ACHN (cell line): ENCODE measurements at places on chromosomes 12 and 14.

DNA sequence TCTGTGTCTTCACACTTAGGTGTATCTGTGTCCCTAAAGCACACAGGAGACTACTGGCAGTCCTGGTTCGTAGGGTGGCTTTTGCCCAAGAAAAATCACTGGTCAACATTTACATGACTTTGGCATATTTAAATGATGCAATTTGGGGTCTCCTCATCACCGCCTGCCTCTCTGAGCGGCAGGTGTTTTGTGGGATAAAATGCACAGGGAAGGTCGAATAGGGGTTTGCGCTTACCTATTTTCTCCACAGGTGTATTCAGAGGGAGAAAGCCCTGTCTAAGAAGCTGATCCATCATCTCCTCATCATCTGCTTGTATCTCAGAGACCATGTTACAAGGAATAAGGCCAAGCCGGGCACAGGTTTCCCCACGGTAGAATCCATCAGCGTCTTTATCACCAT is 74.7 kb downstream of the PIWIL1 start:
- no peak for DNase-seq

DNA sequence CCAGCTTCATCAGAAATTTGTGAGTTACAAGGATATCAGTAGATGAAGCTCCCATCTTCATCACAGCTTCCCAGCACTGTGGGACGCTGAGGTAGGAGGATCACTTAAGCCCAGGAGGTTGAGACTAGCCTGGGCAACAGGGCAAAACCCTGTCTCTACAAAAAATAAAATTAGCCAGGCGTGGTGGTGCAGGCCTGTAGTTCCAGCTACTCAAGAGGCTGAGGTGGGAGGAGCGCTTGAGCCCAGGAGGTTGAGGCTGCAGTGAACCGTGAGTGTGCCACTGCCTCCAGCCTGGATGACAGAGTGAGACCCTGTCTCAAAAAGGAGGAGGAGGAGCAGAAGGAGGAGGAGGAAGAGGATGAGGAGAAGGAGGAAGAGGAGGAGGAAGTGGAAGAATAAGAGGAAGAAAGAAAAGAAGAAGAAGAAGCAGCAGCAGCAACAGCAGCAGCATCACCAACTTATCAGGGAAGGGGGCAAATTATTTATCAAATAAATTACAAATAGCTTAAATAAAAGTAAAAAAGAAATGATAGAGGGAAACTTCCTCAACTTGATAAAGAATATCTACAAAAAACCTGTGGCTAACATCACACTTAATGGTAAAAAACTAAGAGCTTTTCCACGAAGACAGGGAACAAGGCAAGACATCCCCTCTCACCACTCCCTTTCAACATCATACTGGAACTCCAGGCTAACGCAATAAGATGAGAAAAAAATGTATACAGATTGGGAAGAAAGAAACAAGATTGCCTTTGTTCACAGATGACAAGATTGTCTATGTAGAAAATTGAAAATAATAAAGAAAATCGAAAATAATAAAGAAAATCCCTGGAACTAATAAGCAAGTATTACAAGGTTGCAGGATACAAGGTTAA is 69.6 kb downstream of the NINJ2 start:
- no peak for DNase-seq

- peak; percentile 62 for DNase-seq
Measured at GRCh38 chr12:56220611-56221231, 1.0 kb downstream of the RNF41 start.

DNA sequence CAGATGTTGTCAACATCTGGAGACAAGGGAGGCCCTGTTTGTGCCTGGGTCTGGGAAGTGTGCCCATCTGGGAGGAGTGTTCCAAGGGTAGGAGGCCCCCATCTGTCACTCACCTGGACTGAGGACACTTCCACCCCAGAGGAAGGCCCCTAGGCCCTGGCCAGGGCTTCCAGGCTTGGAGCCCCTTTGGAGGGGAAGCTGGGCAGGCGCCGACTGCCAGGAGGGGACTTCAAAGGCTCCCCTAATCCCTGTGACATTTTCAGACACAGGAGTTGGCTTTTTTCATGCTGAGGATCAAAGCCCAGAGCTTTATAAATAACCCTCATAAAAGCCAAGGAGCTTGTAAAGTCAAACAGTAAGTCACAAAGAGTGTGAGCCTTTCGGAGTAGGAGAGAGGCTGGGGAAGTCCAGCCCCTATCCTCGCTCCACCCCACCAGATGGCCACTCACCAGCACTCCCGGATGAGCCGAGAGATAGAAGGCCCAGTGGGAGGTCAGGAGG is 17.6 kb upstream of the FAM222A start:
- DNase-seq = no peak

DNA sequence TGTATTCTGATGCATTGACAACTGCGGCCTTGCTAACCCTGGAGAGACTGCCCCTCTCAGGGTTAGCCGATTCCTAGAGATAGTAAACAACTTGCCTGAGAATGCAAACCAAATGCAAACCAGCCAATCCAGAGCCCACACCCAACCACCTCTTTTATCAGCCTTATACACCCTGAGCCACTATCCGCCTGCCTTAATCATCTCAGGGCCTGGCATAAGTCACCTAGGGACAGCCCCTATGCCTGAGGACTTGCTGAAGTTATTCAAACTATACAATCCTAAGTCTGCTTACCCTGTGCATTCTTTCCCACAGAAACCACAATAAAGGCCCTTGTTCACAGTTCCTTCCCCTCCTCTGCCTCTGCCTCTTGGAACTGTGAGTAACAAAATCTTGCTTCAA is 177.2 kb downstream of the KCNA5 start:
- DNase-seq = no peak

- no peak for DNase-seq
Measured at GRCh38 chr14:92421751-92422150, 91.8 kb upstream of the RIN3 start.

- DNase-seq = no peak
Measured at GRCh38 chr14:102232348-102232625, 72.7 kb downstream of the MOK start.

DNA sequence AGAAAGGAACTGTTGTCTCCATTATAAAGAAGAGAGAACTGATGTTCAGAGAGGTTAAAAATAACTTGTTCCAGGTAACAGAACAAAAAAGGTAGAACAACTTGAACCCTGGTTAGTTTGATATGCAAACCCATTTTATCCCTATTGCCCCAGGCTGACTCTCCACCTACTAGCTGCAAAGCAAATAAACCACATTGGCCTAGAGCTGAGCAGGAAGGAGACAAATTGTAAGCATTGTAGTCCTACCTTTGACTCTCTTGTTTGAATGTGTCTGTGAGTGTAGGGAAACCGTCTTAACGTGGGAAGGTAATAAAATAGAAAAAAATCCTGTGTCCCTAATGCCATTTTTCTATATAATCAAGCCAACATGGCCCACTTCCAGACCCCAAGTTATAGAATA is 126.4 kb downstream of the CCER1 start:
- no peak for DNase-seq
